ENCODE measurements at places on chromosomes 5 and 9.
A peak's percentile ranks its signal among the peaks of the same experiment; 100 is the strongest.

- DNase-seq = no peak
These were observed 1333.9 kb upstream of the DMAC1 start for GRCh38 chr9:9133526-9133925.

DNA sequence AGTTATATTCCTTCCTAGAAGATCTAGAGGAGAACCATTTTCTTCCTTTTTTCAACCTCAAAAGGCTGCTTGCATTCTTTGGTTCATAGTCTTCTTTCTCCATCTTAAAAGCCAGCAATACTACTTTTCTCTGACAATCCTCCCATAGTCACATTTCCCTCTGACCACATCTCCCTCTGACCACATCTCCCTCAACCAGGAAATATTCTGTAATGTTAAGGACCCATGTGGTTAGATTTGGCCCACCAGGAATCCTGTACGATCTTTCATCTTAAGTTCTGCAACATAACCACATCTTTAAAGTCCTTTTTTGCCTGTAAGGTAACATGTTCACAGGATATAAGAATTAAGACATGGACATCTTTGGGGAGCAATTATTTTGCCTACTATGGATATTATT, 179.4 kb upstream of the SPEF2 start:
- no peak for DNase-seq

DNA sequence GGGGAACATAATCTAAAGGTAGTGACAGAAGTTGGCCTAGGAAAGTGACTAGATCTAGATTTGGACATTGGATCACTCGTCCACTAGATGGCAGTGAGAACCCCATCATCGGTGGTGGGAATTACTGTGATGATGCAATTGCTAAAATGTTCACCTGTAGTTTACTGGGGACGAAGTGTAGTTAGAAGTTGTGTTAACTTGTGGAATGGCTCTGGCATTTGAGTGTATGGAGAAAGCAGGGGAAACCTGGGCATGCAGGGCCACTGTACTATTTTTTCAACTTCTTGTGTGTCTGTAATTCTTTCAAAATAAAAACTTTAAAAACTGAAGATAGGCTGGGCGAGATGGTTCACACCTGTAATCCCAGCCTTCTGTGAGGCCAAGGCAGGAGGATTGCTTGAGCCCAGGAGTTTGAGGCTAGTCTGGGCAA, 75.5 kb downstream of the PHAX start:
- DNase-seq = peak; percentile 82

GRCh38 chr9:7443541-7443940, 356.0 kb downstream of the DMAC1 start:
- no peak for DNase-seq

GRCh38 chr5:4976902-4977301, 163.2 kb upstream of the ADAMTS16 start:
- DNase-seq = no peak

GRCh38 chr9:77944556-77945243, 86.9 kb downstream of the GNAQ start:
- DNase-seq = no peak

DNA sequence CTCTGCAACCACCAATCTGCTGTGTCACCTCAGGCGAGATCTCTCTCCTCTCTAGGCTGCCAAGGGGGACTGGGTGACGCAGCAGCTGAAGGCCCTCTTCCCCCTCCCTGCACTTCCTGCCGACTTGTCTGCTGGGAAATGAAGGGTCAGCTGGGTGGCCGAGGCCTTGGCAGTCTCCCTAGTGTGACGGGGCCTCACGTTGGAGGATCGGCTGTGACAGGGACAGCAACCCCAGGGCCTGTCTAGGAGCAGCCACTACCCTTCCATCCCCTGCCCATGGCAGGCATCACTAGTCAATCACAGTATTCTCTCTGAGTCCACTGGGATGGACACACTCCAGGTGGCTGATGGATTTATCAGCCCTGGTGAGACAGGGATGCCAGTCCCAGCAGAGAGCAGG, 107.3 kb upstream of the SARDH start:
- no peak for DNase-seq

- DNase-seq = no peak
These were observed 184.1 kb downstream of the DIRAS2 start for GRCh38 chr9:90458485-90458884.

DNA sequence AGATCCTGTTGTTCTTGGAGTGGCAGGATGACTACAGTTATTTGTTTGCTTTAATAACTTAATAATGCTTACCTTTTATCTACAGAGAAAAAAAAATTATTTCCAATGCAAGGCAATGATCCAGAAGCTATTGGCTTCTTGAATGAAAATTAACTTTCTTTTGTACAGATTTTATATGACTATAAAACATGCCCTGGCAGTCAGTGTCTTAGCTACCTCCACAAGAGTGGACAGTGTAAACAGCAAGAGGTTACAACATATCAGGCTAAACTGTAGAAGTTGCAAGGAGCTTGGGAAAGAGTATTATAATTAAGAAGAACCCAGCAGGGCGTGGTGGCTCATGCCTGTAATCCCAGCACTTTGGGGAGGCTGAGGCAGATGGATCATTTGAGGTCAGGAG, 49.1 kb downstream of the BNC2 start:
- no peak for DNase-seq

DNA sequence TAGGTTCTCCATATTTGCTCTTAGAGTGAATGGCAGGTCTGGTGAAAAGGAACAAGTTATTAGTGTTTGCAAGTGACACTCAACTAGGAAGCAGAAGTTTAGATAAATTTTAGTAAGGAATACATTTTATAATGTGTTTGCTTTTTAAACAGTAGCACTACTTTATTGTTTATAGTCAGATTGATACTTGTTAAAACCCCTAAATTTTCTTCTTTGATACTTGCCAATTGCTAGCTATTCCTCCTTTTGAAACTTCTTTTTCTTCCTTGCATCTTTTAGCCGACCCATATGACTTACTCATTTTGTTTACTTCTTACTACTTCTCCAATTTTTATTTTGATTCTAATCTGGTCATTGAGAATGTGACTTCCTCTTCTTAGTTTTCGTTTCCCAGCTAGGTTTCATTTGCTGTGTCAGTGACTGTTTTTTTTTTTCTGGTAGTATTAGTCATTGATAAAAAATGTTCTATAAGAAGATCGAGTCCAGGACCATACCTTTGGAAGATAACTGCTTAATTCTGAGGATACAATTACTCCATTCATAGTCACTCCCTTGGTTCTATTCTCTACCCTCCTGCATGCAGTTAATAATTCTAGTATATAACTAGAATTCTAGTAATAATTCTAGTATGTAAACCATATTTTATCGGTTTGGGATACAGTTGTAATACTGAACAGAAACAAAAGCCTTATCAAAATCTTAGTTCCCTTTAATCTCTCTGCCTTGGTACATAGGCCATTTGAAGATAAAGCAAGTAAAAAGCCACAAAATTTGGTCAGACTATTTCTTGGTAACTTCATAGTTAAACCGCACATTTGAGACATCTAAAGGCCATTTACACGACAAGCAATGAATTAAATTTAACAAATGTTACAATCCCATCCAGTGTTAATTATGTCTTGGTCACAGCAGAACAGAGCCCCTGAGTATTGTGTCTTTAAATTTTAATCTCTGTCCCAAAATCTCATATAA, 2.8 kb upstream of the RICTOR start:
- peak; percentile 48 for DNase-seq

GRCh38 chr5:152551061-152551460, 146.0 kb upstream of the NMUR2 start:
- peak; percentile 13 for DNase-seq

- DNase-seq = no peak
These were observed 1.1 kb upstream of the GNA14 start for GRCh38 chr9:77649109-77649812.

GRCh38 chr5:108521841-108522506, 140.1 kb upstream of the FBXL17 start:
- no peak for DNase-seq

DNA sequence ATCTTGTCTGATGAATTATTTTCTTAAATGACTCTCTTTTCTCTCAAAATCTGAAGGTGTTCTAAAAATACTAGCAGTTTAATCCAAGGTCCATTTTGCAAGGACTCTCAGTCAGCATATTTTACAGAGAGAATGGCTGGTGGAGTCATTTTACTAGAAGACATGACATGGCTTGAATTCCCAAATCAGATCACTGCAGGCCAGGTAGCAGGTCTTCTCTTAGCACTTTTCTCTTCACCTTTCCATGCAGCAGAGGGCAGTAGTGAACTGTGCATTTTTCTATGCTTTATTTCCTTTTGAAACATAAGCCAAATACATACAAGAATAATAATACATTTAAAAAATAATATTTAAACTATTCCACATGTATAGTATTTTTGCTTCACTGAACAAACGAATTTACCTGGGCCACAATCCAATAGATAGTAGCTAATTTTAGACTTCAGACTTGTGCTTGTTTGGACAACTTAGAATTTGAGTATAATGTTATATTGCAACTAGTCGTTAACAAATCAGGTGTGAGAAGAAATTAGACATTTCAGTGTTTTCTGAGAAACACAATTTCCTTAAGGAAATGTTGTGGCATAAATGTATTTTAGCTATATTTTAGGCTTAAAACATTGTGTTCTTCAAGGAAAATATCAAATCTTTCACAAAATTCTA, 289.4 kb upstream of the DAB2 start:
- DNase-seq = peak; percentile 24

GRCh38 chr9:79428422-79428821, 143.3 kb upstream of the TLE4 start:
- no peak for DNase-seq

GRCh38 chr9:96875461-96876142, 21.3 kb upstream of the ZNF782 start:
- DNase-seq = peak; percentile 82

DNA sequence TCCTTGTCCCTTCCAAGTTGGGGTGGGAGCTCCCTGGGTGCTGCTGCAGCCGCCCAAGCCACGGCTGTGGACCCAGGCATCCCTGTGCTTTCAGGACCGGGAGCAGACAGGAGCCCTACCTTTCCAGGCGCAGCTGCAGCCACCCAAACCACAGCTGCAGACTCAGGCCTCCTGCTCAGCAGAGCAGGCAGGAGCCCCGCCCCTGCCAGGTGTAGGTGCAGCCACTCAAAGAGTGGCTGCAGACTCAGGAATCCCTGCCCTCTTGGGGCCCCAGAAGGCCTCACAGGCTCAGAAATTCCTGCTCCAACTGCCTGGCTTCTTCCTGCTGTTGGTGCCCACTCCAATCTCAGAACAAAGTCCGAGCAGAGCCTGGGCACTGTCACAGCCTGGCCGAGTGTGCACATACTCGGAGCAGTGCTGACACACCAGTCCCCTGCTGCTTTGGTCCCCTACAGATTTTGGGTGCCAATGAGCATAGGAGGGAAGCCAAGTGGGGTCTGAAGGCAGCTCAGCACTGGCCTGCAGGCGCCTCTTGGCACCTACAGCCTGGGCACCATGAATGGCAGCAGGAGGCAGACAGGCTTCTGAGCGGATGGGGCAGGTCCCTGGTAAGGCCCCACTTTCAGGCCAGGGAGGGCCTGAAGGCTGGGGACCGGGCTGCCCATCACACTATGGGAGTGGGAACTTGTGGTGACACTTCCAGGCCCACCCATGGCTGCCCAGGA, 6.0 kb upstream of the TESK1 start:
- DNase-seq = no peak

DNA sequence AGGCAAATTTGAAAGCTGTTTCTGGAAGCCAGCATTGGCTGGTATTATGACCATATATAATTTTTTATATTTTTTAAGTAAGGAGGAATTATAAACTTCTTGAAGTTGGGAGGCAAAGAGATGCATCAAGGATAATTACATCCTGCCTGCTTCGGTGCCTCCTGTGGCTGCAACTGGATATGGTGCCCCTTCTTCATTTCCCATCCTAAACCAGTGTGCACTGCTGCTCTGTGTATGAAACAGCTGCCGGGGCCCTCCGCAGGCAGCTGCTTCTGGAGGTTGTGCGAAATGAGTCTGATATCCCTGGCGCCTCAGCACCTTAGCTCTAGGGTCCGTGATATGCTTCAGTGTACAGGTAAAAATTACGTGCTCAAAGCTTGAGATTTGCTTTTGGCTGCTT, 304.2 kb downstream of the ENC1 start:
- DNase-seq = no peak

DNA sequence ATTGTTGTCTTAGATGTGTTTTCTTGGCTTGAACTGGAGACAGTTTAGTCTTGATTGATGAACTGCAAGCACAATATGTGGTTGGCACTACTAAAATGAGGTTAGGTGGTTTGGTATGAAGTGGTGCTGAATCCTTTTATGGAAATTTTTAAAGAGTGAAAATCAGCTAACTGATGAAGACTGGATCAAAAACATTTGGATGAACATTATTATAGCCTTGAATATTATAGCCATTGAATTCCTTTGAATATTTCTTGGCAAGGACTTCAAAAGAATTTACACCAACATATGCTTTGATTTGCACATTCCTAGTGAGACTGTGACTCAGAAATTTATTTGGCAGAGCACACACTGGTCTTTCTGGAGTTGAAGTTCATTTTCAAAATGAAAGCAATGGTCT, 318.3 kb downstream of the CHSY3 start:
- DNase-seq = no peak

GRCh38 chr5:11737010-11737409, 167.2 kb downstream of the CTNND2 start:
- DNase-seq = no peak

- DNase-seq = no peak
These were observed 137.5 kb upstream of the HMHB1 start for GRCh38 chr5:143674469-143674786.

GRCh38 chr5:53362521-53362941, 117.9 kb upstream of the FST start:
- no peak for DNase-seq

- no peak for DNase-seq
These were observed 438.3 kb downstream of the DIRAS2 start for GRCh38 chr9:90204128-90204831.

DNA sequence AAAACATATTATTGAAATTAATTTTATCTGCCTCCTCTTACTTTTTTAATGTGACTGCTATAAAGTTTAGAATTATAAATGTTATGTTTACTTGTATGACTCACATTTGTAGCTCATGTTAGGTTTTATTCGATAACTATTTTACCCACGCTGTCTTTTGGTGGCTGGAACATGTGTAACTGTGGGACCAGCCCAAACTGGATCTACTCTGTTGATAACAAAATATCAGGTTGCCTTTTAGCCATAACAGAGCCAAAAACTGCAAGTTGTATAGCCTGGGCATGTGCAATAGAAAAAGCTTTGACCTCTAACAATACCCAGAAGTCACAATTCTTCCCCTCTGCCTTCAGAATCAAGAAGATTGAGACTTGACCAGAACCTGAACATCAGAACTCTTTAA, 356.5 kb downstream of the PRELID2 start:
- DNase-seq = no peak

GRCh38 chr9:98907055-98907454, 36.7 kb upstream of the COL15A1 start:
- DNase-seq = no peak

DNA sequence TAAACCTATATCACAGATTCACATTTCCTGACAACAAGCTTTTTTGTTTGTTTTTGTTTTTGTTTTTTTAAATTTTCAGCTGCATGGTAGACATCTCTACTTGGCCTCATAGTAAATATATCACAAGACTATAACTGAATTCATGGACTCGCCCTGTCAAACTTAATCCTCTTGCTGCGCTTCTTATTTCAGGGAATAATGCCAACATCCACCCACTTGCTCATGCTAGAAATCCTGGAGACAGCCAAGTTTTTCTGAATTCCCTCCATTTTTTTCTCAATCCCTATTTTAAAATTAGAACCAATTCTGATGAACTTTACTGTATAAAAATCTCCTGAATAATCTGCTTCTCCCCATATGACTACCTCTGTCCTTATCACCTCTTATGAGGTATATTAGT, 283.6 kb upstream of the RPS23 start:
- DNase-seq = no peak

GRCh38 chr5:56356121-56356835, 123.1 kb upstream of the ANKRD55 start:
- DNase-seq = no peak

GRCh38 chr9:125749951-125750626, 2.9 kb downstream of the PBX3 start:
- no peak for DNase-seq
